ENCODE measurements at places on chromosomes 3 and 15.

DNA sequence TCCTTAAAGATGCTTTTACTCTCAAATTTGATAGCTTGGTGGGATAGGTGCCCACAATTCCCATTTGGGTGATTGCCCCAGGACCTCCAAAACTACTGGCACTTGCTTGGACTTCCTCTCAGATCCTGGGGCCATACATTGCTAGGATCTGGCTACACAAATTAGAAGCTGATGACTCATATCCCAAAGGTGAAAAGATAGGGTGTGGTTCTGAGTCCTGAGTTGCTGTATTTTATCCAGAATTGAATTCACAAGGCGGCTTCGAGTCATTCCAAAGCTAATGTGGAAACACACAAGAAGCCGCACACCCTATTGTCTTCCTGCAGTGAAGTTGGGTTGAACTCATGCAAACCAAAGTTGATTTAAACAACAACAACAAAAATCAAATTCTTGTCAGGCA, 53.4 kb downstream of the DUT start:
- no peak for DNase-seq

DNA sequence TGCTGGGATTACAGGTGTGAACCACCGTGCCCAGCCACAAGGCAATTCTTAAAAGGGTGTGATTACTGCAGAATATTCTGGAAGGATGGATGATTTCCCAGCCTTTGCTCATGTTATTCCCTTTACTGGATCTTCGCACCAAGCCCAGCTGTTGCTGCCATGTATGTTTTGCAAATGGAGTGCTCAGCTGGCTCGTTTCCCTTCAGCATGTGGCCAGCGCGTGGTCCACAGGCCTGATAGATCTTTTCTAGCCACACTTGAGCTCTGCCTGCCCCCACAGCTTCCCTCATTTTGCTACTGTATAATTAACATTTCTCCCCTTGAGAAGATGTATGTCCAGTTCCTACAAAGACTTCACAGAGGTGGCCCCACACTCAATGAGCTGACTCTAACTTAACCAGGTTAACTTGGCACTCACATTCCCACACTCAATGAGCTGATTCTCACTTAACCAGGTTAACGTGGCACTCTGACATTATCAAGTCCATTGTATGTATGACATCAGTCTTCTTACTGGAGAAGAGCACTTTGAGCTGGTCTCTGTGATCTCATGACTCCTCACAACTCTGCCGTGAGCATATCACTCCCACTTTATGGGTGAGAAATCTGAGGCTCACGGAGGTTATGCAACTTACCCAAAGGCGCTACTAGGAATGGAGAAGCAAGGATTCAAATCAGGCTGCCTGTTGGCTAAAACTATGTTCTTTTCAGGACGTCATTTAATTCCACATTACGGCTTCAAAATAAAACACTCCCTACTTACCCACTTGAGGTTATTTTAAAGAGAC, 49.2 kb downstream of the TM4SF4 start:
- DNase-seq = no peak

DNA sequence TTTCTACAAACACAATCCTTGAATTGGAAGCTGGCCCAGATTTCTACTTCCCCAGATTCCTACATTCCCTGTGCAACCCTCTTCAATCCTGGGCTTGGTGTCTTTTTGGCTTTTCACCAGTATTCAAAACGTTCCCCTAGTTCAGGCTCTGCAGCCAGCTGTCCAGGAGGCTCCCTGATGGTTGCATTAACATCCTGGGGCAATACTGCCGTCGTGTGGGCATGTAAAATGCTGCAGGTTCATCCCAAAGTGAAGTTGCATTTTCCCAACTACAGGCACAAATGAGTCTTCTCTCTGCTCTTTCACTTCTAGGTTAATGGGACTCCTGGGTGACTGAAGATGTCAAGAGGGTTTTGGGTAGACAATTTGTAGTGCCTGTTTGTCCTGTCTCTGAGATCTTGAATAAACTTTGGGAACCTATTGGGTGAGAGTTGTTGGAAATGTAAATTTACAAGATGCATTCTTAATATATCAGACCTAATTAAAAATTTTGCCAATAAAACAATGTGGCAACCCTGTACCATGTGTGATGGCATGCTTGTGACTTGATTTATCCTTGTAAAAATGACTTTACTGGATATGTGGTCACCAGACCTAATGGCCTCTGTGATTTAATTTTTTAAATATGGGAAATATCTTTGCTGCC, 28.6 kb downstream of the SOX14 start:
- no peak for DNase-seq

DNA sequence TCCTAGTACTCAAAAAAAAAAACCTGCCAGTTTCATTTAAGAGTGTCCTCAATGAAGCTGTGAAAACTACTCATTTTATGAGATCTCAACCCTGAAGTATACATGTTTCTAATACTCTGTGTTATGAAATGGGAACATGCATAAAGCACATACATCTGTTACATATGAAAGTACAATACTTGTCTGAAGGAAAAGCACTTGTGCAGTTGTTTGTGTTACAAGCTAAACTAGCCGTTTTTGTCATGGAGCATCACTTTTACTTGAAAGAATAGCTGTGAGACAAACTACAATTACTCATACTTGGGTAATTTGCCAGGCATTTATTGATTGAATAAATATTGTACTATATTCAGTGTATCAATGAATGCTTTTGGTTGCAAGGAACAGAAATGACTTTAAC, 72.7 kb downstream of the TIPARP start:
- no peak for DNase-seq

DNA sequence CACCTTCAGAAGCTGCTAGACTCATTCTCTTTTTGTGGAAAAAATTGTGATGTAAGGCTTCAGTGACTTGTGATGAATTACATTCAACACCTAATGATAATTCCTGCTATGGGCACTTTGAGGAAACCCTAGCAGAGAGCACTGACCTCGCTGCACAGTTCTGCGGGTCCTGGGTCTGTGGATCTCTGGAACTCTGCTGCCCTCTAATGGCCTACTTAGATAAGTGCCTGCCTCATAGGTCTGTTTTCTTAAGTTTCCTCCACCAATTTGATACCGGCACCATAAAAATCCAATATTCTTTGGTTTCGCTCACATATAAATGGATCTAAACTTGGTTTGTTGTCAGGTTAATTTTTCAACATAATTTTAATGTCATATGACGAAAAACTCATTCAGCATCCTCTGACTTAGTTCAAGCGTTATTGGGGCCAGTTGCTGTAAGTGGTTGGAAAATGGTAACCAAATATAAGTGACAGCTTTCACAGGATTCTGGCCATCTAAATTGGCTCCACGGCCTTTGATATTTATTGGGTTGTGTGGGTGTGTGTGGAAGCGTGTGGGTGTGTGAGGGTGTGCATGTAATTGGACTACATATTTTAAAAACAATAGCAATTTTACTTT, 10.4 kb downstream of the SLITRK3 start:
- peak; percentile 44 for DNase-seq

GRCh38 chr15:34233614-34234013, 8.8 kb downstream of the EMC4 start:
- DNase-seq = no peak

DNA sequence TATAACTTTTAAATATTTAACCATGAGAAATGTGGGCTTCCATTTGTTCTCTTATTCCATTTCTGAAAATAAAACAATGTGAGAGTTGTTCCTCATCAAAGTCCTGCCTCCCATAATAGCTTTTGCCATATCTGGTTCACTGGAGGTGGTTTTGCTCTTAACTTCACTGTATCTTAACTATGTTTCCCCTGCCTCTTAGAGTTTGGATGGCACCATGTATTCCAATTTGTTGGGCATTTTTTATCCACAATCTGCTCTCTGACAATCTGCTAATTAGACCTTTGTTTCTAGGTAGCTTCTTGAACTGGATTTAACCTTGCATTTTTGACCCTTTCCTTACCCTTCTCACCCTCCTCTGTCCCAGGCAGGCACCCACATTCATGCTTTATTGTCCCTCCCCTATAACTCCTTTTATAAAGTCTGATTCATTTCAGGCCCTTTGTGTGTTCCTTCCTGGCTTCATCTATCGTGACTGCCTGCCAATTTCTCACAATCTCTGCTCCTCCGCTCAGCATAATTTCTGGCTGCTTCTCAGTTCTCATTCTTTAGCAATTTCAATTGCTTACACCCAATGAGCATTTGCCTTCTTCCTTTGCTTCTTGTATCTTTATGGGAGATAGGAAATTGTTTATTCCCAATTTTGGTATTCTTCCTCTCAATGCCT, 144.2 kb upstream of the ARHGEF26 start:
- no peak for DNase-seq

- no peak for DNase-seq
Observed at GRCh38 chr15:40028853-40029252, 10.1 kb downstream of the SRP14 start.

DNA sequence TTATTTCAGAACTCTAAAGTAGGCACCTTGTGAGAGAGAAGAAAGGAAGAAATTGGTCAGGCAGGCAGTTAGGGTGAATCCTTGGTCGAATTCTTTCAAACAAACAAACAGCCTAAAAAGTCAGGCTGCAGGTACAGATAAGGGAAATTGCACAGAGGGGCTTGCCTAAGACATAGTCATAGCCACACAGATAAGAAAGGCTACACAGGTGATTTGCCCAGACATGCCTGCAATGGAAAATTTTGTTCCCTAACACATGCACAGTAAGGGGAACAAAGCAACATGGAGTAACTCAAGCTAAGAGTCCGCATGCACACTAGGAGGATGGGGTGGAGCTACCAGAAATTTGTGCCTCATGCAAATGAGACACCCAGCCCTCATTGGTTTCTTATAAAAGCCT, 91.4 kb upstream of the TUSC7 start:
- no peak for DNase-seq

DNA sequence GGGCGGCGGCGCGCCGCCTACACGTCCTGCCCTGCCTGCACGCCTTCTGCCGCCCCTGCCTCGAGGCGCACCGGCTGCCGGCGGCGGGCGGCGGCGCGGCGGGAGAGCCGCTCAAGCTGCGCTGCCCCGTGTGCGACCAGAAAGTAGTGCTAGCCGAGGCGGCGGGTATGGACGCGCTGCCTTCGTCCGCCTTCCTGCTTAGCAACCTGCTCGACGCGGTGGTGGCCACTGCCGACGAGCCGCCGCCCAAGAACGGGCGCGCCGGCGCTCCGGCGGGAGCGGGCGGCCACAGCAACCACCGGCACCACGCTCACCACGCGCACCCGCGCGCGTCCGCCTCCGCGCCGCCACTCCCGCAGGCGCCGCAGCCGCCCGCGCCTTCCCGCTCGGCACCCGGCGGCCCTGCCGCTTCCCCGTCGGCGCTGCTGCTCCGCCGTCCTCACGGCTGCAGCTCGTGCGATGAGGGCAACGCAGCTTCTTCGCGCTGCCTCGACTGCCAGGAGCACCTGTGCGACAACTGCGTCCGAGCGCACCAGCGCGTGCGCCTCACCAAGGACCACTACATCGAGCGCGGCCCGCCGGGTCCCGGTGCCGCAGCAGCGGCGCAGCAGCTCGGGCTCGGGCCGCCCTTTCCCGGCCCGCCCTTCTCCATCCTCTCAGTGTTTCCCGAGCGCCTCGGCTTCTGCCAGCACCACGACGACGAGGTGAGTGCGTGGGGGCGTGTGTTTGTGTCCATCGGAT, 602 bp downstream of the TRIM71 start:
- DNase-seq = peak; percentile 31

GRCh38 chr15:85534031-85534430, 153.6 kb downstream of the AKAP13 start:
- DNase-seq = no peak

GRCh38 chr3:168249550-168250414, 154.1 kb upstream of the GOLIM4 start:
- peak; percentile 37 for DNase-seq

DNA sequence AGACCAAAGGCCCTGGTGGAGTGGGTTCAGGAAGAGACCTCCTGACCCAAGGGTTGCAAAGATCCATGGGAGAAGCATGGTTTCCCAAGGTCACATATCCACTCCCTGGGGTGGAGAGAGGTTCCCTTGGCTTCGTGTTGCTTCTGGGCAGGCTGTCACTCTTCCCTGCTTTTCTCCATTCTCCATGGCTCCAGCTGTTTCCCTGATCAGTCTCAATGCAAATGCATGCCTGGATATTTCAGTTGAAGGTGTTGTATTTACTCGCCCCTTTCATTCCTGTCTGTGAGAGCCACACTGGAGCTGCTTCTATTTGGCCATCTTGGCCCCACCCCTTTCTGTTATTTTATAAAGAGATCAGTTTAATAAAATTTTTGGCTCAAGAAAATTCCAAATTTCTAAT, 95.0 kb upstream of the PLSCR4 start:
- DNase-seq = no peak

DNA sequence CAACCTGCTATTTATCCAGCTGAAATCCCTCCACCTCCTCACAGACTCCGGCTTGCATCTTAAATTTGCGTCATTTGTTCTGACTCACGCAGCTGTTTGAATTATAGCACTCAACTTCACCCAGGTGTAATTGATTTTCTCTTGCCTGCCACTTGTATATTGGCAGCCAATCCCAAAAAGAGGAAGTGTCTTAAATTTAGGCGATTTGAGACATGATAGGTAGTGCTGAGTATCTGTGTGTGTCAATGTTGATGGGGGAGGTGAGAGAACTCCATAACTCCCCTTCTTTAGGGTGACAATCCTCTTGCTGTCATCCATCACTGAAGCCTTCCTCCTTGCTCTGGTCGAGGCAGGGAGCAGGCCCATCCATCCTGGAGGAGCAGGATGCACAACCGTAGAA, 77.2 kb upstream of the TPRG1 start:
- DNase-seq = no peak

GRCh38 chr3:182786564-182787196, 6.6 kb upstream of the ATP11B start:
- DNase-seq = no peak

- DNase-seq = peak; percentile 90
Observed at GRCh38 chr3:37855363-37855970, 6.2 kb upstream of the CTDSPL start.

GRCh38 chr15:39589193-39589814, 8.4 kb downstream of the THBS1 start:
- DNase-seq = no peak

DNA sequence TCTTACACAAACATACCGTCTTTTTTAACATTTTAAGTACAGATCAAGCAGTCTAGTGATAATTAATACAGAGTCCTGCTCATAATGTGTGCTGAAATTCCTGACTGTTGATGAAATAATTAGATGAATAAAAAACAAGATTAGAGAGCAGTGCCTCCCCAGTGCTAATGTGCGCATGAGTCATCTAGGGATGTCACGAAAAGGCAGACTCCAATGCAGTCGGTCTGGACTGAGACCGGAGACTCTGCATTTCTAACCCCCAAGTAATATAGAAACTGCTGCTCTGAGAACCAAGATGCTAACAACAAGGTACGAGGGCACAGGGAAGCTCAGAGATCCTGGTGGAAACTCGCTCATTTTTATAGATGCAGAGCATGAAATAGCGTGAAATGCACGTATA, 61.4 kb downstream of the COL8A1 start:
- no peak for DNase-seq

- DNase-seq = no peak
Observed at GRCh38 chr3:98726084-98726483, 37.1 kb upstream of the ST3GAL6 start.

- no peak for DNase-seq
Observed at GRCh38 chr3:52721002-52721729, 15.3 kb downstream of the SPCS1 start.
